H1 (cell line): ENCODE measurements at places on chromosomes 3 and 15.

DNA sequence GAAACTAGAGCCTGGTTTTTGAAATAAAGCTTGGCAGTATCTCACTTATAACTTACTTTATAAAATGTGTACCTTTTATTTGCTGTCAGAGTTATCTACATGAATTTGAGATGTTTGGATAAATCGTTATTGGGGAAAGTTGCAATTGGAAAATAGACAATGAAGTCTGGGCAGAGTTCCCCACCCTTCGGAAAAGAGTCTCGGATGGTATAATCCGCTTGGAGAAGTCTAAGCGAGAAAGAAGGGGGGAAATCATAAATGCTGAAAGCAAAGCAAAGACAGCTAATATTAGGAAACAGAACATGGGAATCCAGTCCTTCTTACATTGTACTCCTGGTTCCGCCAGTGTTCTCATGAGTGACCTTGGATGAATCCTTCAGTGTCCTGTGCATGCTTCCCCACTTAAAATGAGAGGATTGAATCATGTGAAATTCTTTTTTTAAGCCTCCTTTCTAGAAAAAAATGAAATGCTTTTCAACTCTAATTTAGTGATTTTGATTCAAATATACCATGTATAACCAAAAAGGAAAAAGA is 162.4 kb downstream of the ATG7 start:
- DNase-seq = no peak

DNA sequence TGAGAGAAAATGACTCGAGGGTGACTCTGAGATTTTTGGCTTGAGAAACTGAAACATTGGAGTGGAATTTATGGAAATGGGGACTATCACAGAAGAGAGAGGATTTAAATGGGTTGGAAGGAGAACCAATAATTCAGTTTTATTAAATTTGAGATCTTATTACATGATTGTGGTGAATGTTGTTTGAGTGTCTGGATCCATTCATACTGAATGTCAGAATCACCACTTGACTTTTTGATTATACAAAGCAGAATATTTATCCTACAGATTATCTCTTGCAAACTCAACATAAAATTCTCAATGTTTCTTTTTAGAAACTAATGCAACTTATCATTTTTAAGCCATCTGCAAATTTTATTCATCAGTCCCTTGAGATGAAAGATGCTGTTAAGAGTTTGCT is 332.8 kb downstream of the CNTN3 start:
- DNase-seq = no peak

GRCh38 chr3:126050626-126051025 is 33.3 kb downstream of the SLC41A3 start:
- DNase-seq = no peak

DNA sequence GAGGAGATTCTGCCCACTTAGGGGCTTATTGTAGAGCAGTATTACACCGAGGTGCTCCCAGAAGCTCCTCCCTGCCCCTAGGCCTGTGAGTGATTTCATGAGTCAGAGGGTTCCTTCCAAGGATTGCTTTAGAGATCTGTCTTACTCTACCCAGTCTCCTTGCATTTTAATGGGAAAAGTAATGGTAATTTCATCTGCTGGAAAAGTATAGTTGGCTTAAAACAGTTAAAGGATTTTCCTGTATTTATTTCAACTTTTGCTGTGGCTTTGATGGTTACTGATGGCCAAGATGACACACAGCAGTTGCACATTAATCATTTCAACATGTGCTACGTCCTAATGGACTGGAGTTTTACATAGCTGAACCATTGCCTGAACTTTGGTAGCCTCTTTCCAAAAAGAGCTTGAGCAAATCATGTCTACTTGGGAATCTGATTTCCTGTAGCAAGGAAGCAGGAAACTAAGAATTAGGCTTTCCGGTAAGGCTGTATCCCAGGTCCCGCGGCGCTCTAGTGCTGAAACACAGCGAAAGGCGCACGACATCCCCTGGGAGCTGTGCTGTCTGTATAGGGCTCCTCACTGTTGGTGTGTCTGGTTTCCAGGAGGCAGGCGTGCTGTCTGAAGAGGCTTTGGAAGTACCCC is 9.2 kb upstream of the PGPEP1L start:
- no peak for DNase-seq

DNA sequence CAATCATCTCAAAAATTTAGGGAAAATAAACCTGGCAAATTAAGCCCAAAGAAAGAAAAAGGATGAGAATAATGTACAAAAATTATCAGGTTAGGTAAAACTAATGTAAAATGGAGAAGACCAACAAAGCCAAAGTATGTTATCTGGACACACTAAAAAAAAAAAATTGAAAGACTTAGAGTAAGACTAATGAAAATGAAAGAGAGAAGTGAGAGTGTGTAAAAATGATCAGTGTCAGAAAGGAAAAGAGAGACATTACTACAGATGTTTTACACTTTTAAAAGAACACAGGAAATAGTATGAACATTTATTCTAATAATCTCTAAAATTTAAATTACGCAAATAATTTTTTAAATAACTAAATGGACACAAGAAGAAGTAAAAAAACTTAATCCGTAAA is 573.3 kb upstream of the NR2F2 start:
- DNase-seq = no peak

DNA sequence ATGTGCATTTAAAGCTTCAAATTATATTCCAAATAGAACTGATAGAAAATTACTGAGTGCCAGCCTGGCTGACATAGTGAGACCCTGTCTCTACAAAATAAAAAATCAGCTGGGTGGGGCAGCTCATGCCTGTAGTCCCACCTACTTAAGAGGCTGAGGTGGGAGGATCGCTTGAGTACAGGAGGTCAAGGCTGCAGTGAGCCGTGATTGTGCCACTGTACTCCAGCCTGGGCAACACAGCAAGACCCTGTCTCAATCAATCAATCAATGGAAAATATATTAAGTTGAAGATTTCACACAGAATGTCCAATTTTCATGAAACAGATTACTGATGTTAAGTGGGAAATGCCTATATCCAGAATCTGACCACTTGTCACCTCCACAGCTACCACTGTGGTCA is 4.1 kb downstream of the MON1A start:
- no peak for DNase-seq

GRCh38 chr3:37980462-37981347 is 9.9 kb upstream of the VILL start:
- DNase-seq = no peak

DNA sequence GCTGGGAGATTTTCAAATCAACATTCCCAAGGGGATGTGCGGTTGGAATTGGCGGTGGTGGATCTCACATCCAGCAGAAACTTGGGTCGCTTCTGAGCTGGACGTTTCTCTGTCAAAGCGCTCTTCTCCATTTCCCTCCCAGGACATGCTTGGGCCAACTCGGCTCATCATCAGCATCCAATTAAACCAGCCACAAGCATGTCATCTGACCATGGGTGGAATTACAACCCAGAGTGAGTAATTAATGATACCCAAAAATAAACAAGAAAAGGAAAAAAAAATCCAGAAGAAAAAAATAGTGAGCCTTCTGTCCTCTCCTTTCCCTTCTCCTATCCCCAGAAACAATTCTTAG is 111.2 kb downstream of the XXYLT1 start:
- DNase-seq = no peak

GRCh38 chr3:8324747-8325146 is 176.9 kb upstream of the LMCD1 start:
- no peak for DNase-seq

- DNase-seq = no peak
Observed at GRCh38 chr15:69222002-69222474, 61.6 kb downstream of the GLCE start.

GRCh38 chr3:60365360-60365759 is 885.9 kb downstream of the FHIT start:
- no peak for DNase-seq

- DNase-seq = no peak
Observed at GRCh38 chr3:30282154-30282696, 324.2 kb upstream of the TGFBR2 start.

- DNase-seq = no peak
Observed at GRCh38 chr3:38343797-38344594, 2.6 kb upstream of the XYLB start.

- DNase-seq = no peak
Observed at GRCh38 chr3:111691293-111691909, 96.3 kb upstream of the ZBED2 start.

DNA sequence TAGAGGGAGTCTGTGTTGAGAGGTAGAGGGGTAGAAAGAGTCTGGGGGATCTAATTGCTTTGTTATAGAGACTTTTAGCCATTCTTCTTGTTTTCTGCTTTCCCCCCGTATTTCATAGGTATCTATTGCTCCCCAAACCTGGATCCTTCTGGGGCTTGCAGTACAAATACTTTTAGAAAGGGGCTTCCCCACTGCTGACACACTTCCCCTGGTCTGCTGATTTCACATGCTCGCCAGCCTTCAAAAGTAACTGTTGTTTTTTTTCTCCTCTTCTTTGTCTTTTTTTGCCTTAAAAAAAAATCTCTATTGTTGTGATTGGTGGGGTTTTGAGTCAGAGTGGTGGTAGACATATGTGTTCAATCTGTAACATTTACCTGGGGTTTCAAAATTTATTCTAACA is 300.6 kb upstream of the AZI2 start:
- DNase-seq = no peak

DNA sequence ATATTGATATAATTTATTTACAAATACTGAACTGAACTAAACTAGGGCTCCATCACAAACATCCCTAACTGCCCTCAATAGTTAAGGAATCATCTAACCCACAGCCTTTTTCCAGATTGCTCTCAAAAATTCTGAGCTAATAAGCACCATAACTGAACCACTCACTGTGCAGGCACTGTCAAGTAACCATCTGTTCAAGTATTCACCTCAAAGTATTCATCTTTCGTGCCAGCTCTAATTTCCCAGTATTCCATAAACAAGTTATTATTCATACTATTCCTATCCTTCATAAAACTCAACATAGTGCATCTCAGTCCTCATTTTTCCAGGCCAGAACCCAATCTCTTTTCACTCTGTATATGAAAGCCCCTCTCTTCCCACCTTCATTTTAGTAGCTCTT is 41.1 kb downstream of the THBS1 start:
- no peak for DNase-seq

DNA sequence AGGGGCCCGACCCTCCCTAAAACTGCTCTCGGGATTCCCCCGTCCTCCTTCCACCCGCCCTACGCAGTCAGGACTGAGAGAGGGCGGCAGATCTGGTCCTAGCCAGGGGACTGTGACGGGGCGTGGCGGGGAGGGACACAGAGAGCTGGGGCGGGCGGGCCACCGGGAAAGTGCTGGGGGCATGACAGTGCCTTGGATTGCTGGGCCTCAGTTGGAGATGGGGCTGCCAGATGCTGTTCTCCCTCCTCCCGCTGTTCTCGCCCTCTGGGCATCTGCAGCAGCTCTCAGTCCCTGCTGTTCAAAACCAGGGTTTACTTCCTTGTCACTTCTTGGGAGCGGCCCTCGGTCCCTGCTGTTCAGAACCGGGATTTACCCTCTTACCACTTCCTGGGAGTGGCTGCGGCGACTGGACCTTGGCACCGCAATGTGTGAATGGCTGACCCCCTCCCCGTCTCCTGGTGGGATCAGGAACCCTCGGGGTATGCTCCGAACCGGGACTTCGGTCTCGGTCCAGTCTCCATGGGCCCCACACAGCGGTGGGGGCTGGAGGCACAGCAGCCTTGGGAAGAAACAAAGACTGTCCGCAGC is 1.8 kb upstream of the RPP25 start:
- no peak for DNase-seq

DNA sequence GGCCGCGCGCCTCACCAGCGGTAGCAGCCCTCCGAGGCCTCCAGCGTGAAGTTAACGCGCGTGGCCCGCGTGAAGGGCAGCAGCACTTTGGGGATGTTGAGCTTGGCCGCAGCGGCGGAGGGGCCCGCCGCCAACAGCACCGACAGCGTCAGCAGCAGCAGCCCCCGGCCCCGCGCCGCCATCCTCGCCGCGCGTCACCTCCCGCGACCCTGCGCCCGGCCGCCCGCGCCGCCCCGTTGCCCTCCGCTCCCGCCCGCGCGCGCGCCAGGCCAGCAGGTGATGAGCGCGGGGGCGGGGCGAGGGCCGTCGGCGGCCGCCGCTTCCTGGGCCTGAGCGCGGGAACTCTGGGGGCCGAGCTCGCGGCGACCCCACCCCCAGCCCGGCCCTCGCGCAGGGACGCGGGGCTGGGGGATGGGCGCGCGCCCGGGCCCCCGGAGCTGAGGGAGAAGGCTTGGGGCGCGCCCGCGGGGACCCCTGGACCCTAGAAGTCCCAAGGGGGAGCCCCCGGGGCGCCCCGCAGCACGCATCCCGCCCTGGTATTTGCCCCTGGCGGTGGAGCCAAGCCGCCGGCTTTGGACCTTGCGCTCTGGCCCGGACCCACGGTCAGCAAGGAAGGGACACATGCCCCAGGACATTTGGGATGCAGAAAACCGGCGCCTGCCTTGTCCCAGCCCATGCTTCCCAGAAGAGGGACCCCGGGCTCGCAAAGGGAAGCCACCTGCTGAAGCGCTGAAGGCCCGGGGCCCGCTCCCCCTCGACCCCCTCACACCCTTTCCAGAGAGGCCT is at the start of gene NUP210:
Gene NUP210 (minus strand): TSS at position 278 of the 786 bp plus-strand sequence. CDS start 96 bp downstream, at position 182.
- DNase-seq = no peak

DNA sequence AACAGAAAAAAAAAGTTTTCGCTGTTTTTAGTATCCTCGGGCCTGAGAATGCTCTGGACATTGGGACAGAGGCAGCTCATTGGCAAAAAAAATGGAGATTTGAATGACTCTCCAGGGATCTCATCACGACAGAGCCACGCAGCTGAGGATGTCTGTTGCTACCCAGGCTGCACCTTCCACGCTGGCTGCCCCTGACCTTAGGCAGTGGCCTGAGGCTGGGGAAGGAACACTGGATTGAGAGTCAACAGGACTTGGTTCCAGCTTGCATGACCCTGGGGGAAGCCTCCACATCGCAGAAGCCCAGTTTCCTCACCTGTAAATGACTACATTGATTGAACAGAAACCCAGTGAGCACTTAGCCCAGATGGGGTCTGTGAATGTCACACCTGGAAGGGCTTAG is 8.7 kb upstream of the ACSBG1 start:
- no peak for DNase-seq

- DNase-seq = no peak
Observed at GRCh38 chr15:60675763-60676162, 196.8 kb upstream of the ICE2 start.

GRCh38 chr3:127911421-127911931 is 3.6 kb upstream of the KBTBD12 start:
- no peak for DNase-seq

GRCh38 chr15:52031556-52031955 is 12.5 kb downstream of the MAPK6 start:
- no peak for DNase-seq

DNA sequence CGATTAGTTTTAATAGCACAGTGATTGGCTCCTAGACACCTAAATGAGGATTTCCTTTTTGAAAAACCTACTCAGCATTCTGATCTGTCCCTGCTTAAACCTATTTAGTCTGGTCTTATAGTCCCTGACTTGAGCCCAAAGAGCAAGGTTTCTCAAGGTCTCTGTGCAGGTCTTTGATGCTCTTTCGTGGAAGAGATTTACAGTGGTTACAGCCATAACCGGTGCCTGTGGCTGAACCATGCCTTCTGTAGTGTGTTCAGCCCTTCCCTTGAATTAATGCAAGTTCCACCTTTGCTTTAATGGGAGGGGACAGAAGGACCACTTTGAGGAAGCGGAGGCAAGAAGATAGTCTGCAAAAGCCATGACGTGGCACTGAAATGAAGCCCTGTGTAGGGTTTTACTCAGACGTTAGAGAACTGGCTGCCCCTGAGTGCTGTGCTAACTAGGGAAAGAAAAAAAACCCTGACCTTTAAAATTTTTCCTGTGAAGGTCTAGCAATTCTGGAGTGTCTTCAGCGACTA is 43.0 kb downstream of the ZBTB38 start:
- no peak for DNase-seq
